Stimulated activated naive CD4-positive, alpha-beta T cell treated with Interleukin-2 at 50 U/mL for 16 hours (primary cell): ENCODE measurements at places on chromosomes 16 and 17.

DNA sequence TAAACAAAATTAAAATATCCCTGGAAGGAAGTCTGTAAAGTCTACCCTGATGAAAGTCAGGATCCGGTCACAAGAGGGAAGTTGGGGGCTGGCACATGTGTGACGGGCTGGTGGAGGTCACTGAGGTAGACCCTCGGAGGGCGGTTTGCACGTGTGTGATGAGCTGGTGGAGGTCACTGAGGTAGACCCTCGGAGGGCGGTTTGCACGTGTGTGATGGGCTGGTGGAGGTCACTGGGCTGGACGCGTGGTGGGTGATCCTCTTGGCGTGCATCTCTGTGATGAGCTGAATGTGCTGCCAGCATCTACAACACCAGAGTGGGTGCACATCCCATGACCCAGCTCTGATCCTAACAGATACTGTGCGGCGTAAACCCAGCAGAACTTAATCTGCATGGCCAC is 43.7 kb upstream of the METRNL start:
- no peak for DNase-seq

GRCh38 chr17:49191409-49191916 is 18.9 kb downstream of the GNGT2 start:
- no peak for DNase-seq

GRCh38 chr16:49010396-49010795 is 271.2 kb downstream of the CBLN1 start:
- DNase-seq = no peak

DNA sequence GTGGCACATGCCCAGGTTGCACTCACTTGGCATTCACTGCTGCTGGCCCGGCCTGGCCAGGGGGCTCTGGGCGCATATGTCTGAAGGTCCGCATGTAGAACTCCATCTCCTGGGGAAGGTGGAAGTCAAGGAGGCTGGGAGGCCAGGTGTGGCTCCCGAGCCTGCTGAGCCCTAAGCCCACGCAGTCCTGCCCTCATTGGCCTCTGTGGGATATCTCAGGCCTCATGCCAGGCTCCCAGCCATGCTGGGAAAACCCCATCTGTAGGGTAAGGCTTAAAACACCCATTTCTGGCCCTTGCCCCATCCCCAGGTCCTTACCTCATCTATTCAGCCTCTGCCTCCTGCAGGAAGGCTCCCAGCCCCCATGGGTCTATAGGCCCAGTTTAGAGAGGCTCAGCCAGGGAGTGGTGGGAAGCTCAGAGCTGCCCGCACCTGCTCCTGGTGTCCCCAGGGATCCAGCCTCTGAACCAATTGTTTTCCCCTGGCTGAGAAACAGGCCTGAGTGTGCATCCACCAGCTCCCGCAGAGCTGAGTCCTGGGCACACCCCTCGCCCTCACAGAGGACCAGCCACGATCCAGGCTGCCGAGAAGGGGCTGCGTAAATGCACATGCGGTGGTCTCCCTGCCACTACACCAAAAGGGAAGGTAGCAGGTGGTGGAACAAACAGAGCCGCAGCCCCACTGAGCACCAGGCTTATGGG is 2.3 kb upstream of the TPPP3 start:
- no peak for DNase-seq

- no peak for DNase-seq
Measured at GRCh38 chr16:81261049-81261648, 22.7 kb downstream of the BCO1 start.

DNA sequence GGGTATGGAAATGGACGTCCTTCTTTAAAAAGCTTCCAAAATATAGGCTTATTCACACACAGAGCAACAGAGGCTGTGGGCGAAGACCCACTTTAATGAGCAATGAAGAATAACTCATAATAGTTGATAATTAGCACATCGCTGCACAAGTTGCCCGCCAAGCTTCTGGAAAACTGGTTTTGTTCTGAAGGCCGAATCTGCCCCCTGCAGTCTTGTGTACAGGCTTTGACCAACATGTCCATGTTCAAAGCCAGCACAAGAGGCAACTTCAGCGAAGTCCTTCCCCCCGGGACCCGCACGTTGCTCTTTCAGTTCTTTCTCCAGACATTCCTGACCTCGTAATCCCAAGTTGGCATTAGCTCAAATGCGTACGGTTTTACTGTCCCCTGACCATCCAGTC is 73.3 kb downstream of the IRX5 start:
- no peak for DNase-seq

DNA sequence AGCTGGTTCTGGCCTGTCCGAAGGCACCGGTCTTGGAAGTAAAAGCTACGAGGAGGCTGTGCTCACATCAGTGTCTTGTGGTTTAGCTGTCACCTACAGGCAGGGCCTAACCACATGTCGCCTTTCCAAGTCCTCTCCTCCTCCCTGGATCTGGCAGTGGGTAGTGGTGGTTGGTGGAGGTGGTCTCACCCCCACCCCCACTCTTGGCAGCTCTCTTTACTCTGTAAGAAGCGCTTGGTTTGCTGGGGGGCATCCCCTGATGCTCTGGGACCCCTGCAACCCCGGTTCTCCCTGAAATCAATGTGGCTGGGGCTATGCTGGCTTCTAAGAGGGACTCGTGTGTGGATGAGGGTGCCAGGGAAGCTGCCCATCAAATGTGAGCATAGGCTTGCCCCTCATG is 68.3 kb downstream of the WIPI1 start:
- no peak for DNase-seq

DNA sequence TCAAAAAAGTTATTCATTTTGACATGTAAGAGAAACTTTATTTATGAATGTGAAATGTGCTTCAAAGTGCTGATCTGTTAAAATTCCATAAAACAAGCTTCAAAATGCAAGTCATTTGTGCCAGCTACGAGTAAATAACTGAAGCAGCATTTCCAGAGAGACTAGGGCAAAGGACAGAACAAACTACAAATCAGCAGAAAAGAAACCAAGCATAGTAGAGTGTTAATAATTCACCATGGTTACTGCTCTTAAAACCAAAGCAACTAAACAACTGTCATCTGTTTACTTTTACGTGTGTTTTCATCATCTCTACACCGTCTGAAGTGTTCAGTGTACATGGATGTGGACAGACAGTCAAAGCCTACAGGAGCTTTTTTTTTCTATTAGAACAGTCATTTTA is 1.6 kb upstream of the ASPA start:
- DNase-seq = no peak
